Caco-2 (cell line): ENCODE measurements at places on chromosomes 7 and 10. TPM values are rescaled to one million over a fixed set of nuclear protein-coding genes. Genes with fewer than 3 reads are reported as not detected.

GRCh38 chr7:53119514-53119941, 84.1 kb downstream of the POM121L12 start:
- DNase-seq = no peak

DNA sequence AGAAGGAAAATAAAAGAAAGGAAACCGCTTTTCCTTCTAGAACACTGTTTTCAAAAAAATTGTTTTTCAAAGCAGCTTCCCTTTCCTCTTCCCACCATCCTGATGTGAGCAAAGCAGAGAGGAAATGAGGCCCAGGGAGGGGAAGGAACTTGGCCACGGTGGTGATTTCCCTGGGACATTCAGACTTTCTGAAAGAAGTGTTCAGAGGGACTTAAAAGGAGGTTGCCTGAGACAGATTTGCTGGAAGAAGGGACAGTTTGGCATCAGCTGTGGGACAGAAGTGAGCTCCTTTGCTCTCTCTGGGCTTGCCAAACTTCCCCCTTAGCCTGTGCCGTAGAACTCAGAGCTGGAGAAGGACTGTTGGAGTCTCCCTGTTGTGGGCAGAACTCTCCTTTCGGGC, 30.3 kb downstream of the ADCYAP1R1 start:
- DNase-seq = no peak

CYP2C19 gene
- 0.86 and 1.0 TPM in 2 replicates for total RNA-seq

- no peak for DNase-seq
These were observed 522.5 kb downstream of the TYW1 start for GRCh38 chr7:67519171-67519570.

- no peak for DNase-seq
These were observed 19.7 kb downstream of the ESYT2 start for GRCh38 chr7:158809596-158809995.

- no peak for DNase-seq
These were observed 66.1 kb downstream of the LSMEM1 start for GRCh38 chr7:112546723-112547513.

- DNase-seq = no peak
These were observed 153.9 kb downstream of the CDH23 start for GRCh38 chr10:71550628-71551027.

RPEL1 gene
- 0.21 TPM in 1 of 2 replicates, not detected in the other for total RNA-seq
